ENCODE measurements at places on chromosomes 4 and X.

DNA sequence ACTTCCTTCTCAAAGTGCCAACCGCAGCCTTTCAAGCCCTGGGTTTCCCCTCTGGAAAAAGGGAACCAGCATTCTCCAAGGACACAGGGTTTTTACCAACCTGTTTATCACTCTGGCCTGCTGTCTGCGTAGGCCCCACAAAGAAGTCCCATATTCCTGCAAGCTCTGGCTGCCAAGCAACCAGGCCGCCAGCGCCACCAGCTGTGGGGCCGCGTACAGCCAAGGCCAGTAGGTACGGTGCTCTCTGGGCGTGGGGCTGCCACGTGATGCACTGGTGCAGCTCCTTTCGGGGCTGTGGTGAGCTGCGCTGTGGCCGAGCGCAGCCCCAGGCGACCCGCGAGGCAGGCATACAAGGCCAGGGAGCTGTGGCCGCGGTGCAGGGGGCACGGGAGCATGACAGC, 22.1 kb downstream of the LUZP4 start:
- DNase-seq: no peak

DNA sequence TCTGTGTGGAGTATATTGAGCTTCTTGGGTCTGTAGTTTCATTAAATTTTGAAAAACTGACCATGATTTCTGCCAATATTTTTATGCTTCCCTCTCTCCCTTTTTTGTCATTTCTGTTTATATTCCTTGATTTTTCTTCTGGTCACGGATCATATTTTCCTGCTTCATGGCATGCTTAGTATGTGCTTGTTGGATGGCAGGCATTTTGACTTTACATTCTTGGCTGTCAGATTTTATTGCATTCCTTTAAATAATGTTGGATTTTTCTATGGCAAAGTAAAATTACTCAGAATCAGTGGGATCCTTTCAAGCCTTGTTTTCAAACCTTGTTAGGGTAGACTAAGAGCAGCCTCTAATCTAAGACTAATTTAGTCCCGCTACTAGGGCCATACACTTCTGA, 531.8 kb downstream of the IL15 start:
- DNase-seq: no peak

DNA sequence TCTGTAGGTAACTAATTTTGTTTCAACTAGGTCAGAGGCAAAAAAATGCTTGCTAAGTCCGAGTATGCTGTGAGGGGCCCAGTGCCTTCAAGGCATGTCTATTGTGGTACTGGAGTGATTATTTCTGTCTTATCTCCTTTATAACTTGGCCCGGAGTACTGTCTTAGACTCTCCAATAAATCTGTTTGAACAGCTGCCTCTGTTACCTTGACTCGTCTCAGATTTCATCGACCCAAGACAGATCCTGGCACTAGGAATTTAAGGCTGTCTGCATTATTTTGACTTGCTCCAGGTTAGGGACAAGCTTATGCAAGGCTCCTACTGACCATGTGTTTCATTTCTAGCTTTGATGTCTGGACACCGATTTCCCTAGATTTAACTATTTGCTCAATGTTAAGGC, 41.1 kb upstream of the NKAP start:
- DNase-seq: no peak

GRCh38 chr4:13534344-13535063, 9.8 kb downstream of the NKX3-2 start:
- no peak for DNase-seq

GRCh38 chrX:1163231-1163630, 49.2 kb downstream of the CRLF2 start:
- DNase-seq: no peak

DNA sequence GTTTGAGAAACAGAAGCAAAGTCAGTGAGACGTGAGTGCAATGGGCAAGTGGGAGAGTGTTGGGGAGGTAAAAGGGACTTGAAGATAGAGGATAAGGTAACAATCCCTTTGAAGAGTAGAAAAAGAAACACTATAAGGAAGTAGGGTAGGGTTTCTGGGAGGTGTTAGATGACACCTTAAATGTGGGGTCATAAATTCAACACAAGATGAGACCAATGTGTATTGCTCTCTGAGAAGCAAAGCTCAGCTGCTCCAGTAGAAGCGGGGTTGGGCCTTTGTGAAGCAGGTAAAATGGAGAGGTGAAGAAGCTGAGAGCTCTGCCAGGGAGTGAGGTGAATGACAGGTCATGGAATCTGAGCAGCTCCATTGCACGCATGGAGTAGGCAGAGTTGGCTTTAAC, 85.3 kb downstream of the REELD1 start:
- DNase-seq: no peak

DNA sequence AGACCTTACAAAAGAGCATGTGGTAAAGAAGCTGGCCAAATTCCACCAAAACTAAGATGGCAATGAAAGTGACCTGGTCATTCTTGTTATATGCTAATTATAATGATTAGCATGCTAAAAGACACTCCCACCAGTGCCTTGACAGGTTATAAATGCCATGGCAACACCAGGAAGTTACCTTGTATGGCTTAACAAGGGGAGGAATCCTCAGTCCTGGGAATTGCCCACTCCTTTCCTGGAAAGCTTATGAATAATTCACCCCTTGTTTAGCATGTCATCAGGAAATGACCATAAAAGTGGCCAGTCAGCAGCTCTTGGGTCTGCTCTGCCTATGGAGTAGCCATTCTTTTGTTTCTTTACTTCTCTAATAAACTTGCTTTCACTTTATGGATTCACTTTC, 87.9 kb downstream of the UPRT start:
- no peak for DNase-seq

Data from stimulated activated CD8-positive, alpha-beta memory T cell treated with anti-CD3 and anti-CD28 coated beads, Interleukin-7, amount 100 ng/mL, for 48 hours (primary cell).